ENCODE measurements at places on chromosomes 2 and 18.

DNA sequence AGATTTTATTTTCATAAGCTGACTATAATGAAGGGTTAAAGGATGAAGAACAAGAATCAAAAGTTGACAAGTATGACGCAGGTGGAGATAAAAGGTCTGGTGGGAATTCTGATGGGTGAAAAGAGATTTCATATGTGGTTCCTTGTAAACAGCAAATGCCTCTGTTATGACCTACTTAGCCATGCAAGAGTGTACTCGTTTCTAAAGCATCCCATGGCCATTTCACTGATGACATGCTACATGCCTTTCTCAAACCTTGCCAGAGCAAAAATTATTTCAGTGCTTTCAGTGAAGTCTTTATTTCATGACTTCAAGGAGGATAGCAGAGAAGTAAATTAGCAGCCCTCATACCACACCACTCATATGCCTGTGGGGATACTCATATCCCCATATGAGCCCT is 71.7 kb downstream of the FEZ2 start:
- no peak for DNase-seq

- DNase-seq: no peak
These were observed 72.5 kb downstream of the ACKR3 start for GRCh38 chr2:236642125-236642524.

DNA sequence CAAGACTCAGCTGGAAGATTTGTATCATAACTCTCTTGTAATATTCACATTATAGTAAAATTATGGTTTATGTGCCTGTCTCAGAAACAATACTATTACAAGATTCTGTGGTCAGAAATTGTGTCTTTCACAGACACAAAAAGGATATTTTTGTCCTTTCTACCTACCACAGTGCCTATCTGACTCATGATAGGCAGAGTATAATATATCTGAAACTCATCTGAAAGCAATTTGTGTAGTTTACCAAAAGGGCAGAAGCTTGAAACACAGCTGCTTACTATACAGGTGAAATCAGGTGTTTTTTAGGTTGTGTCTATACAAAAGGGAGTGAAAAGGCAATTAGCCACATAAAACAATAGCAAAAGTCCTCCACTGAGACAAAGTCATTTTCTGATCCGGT is 10.9 kb downstream of the TMEM200C start:
- DNase-seq: no peak

- no peak for DNase-seq
These were observed 240.8 kb downstream of the PLCL1 start for GRCh38 chr2:198045227-198045626.

DNA sequence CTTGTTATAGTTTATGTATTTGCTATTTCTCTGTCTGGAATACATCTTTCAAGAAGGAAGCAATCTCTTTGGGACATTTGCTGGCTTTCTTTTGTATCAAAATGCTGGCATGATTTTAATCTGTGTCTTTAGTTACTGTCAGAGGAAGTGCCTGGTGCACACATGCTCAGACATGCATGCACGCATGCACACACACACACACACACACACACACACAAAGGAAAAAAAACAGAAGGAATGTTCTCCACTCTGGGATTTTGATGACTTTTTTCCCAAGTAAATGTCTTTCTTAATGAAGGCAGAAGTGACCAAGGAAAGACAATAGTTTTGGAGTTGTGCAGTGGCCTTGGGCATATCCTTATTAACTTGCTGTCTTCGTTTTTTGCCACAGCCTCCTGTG is 6.7 kb downstream of the GNAL start:
- DNase-seq: no peak

GRCh38 chr2:133972786-133973185 is 281.1 kb upstream of the MGAT5 start:
- peak; percentile 65 for DNase-seq

DNA sequence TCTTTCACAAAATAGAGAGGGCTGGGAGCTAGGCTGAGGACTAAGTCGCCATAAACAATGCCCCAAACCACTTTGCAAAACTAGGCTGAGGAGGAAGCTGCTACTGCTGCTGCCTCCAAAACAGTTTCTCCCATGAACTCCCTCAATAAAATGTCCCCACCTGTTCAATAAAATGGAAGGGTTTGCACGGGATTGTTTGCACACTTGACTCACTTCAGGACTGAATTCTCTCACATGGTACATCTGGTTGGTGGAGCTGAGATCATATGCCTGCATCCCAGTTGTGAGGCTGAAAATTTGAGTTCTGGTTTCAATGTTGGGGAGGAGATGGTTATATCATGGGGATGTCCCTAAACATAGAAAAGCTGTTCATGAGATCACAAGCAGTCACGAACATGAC is 26.5 kb downstream of the NCKAP5 start:
- no peak for DNase-seq

DNA sequence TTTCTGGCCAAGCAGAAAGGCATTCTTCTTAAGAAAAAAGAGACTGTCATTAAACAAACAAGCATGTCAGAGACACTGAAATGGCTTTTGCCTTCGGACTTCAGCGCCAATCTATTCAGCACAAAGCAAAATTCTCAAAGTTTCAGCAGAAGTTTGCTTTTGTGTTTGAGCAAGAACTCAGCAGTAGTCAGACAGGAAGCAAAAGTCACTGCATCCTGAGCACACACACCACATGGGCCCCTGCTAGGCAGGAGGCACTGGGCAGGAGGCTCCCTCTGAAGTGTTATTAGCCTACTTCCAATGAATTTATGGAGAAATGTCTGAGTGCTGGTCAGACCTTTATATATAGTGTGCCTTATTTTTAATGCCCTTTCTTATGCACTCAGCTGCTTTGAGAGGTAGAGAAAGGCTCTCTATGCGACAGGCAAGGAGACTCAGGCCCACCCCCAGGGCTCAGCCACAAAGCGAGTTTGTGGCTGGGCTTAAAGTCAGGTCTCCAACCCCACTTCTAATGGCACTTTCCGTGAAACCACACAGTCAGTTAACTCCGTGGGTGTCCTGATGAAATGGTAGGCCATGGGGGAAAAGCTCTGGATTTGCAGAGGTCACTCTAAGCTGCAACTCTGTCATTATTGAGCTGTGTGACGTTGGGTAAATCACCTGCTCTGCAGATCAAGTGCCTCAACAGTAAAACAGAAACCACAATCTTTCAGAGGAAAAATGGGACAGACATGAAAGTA is 161.0 kb upstream of the TMEM200C start:
- peak; percentile 46 for DNase-seq

DNA sequence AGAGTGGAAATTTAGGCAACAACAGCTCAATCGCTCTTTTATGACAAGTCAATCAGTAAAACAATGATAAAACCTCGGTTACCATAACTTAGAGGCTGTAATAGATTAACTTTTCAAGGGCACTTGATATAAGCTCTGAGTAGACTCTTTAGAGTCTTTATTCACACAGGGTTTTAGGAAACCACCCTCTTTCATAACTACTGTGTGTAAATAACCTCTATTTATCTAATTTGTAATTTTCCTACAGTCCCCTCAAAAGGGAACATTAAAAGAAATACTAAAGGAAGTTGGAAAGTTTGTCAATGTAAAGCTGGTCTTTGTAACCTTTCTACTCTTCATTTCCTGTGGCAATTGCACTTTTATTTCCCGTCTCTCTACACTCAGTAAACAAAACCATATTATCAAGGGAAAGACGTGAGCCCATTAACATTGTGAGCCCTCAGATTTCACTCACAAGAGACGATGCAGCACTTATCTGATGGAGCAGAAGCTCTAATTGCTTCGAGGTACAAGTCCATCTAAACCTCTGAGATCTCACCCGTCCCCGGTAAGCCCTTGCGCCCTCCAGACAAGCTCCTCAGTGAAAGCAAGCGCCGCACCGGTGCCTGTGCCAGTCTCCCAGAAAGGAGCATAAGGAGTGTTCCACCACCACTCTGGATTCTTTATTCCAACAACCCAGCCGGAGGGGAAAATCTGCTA is 1.1 kb upstream of the HOXD1 start:
- no peak for DNase-seq

- no peak for DNase-seq
These were observed 209.0 kb upstream of the RAB12 start for GRCh38 chr18:8400193-8400752.

DNA sequence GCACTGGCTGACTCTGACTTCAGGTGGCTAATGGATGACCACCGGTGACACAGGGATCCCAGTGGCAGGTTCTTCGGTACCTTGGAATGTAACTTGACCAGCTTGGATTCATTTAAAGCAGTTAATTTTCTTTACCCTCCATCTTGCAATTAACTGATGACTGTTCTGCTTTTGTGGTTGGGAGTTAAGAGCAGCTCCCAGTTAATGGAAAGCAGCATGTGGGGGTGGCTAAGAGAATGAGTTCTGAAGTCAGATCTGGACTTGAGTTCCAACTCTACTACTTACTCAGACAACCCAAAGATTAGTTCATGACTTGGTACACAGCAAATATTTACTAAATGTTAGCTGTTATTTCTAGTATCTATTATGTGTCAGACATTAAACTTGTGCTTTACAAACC is 58.5 kb downstream of the FAM228A start:
- DNase-seq: no peak

DNA sequence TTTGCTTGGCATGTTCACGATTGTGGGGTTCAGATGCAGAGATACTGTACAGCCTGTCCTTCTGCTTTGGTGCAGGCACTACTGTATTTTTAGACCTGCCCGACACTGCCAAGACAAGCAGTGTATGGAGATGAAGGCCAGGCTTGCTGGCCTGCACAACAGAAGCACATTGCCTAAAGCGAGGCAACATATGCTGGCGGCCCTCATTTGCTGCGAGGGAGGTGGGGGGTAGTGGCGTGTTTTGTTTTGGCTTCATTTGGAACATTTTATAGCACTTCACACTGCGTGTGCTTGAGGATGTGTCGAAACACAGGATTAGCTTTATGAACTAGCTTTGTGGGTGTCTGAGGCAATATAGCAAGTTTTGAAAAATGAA is 27.0 kb downstream of the TMEM182 start:
- no peak for DNase-seq

DNA sequence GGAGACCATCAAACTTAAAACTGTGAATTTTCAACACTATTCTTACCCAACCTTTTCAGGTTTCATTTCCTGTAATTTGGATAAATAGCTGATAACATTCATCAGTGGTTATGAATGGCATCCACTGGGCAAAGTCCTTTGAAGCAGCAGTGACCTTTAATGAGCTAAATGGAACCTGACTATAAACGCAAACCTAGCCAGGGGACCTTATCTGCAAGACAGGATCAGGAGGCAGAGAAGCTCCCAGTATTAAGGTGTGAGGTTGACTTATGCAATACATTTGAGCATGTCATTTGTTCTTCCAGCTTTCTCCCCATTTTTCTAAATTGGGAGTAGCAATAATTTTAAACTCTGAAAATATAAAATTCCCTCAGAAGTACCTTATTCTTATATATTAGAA is 38.4 kb downstream of the CREG2 start:
- no peak for DNase-seq

DNA sequence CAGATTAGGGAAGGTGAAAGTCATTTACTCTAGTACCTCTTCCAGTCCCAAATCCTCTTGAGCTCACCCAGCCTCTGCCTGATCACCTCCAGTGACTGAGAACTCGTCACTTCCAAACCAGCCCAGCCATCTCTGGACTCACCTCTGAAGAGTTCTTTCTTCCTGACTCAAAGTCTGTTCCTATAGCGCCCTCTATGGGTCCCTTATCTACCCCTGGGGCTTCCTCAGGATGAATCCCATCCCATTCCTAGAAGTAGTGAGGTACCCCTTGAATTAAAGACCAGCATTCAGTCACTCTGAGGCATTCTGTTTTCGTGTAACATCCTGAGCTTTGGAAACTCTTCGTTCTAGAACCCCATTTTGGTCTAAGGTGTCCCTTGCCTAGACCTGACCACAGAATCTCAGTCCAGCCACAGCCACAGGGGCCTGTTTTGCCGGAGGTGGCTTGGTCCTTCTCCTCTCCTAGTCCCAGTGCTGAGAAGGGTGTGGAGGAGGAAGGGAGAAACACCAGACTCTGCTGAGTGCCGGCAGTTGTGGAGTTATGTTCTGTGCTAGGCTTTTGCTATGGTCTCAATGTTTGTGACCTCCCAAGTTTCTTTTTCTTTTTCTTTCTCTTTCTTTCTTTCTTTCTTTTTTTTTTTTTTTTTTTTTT is 32.7 kb downstream of the SIX3 start:
- DNase-seq: no peak

DNA sequence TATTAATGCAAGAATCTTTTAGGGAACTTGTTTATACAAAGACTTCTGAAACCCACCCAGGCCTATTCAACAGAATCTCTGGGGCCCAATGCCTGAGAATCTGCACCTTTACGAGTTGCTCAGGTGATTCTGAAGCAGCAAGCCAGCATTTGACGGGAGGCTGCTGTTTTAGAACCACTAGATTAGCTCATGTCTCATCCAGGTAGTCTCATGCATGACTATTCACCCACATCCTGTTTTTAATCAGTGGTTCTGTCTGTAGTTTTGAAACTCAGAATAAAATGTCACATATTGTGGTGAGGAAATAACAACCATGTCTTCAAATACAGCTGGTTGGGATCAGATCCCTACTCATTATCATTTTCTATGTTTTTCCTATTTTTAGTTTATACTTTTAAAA is 39.5 kb downstream of the CYTIP start:
- DNase-seq: no peak

DNA sequence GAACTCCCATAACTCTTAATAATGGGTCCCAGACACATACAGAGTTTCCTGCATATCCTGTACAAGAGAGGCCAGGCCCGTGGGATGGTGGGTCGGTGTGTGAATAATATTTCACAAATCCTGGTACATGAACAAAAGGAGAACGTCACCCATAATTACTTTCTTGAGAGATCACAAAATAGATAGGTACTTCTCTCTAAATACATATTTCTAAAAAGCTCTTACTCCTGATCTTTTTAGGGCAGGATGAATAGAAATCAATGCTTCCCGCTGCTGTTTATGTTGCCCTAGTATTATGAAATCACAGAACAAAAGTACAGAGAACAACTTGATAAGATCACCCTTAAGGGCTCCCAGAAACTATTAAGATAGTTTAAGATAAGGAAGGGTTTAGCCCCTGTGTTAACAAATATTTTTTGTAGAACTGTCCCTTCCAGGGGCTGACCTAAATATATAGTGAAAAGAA is 5.4 kb downstream of the IRS1 start:
- DNase-seq: no peak

DNA sequence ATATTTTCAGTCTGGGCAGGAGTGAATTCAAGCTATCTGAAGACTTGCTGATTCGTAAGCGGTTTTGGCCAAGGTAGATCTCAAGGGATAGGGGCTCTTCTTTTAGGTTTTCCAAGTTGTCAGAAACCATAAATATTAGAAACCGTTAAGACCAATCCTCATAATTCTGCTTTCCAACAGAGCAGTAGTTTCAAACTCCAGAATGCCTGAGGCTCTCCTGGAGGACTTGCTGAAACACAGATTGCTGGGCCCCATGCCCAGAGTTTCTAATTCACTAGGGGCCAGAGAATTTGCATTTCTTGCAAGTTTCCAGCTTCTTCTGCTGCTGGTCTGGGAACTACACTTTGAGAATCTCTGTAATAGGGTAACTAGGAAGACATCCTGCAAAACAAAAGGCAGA is 1855.7 kb upstream of the CELF4 start:
- DNase-seq: no peak

GRCh38 chr2:170842785-170843184 is 26.1 kb downstream of the GAD1 start:
- no peak for DNase-seq
